NCI-H446 (cell line): ENCODE measurements at places on chromosomes 1 and 21.

- DNase-seq, result peak; percentile 10
Observed at GRCh38 chr1:111197598-111198284, 2.7 kb downstream of the DENND2D start.

GRCh38 chr1:247324204-247324787, 7.4 kb downstream of the ZNF496 start:
- no peak for DNase-seq

- DNase-seq, result no peak
Observed at GRCh38 chr1:2786329-2787162, 14.9 kb downstream of the TTC34 start.

DNA sequence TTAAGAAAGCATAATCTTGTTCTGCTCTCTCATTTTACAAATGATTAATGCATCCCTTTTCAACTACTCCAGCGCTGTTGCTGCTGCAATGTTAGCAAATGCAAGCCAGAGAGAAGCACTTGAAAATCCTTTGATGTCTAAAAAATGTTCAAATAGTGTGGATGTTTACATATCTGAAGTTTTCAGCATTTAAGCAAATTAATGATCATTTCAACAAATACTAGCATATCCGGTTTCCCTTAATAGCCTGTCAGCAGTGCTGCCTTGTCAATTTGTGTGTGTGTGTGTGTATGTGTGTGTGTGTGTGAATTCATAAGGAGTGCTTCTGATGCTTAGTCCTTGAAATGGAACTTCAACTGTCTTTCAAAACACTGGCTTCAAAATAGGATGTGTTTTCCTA, 48.1 kb upstream of the WNT2B start:
- DNase-seq, result no peak

DNA sequence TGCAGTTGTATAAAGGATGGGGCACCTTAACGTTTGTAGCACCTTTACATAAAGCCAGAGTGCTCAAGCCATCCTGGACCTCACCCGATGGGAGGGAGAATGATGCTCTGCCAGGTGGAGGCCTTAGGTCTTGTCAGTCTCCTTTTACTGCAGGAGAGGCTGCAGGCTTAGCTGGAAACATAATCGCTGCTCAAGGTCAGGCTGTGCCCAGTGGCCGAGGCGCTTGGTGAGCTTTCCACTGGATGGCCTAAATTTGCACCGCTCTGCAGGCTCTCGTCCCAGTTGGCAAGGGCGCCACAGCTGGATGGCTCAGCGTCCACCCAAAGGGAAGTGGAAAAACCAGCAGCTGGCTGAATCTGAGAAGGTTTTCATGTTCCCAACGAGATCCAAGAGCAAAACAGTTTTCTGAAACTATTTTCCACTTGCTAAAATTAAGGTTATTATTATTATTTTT, 438.9 kb downstream of the CAMTA1 start:
- DNase-seq, result no peak

DNA sequence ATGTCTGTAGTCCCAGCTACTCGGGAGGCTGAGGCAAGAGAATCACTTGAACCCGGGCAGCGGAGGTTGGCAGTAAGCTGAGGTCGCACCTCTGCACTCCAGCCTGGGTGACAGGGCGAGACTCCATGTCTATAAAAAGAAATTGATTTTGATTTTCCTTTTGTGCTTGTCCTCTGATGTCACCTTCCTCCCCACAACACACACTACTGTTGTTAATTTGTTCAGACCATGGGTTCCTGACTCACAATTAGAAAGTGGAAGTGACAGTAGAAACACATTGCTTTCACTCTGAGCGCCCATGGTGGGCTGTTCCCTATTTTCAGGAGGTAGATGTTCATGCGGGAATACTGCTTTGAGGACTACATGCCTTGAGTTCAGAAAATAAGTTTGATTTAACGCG, 165.5 kb upstream of the KCNJ6 start:
- no peak for DNase-seq

DNA sequence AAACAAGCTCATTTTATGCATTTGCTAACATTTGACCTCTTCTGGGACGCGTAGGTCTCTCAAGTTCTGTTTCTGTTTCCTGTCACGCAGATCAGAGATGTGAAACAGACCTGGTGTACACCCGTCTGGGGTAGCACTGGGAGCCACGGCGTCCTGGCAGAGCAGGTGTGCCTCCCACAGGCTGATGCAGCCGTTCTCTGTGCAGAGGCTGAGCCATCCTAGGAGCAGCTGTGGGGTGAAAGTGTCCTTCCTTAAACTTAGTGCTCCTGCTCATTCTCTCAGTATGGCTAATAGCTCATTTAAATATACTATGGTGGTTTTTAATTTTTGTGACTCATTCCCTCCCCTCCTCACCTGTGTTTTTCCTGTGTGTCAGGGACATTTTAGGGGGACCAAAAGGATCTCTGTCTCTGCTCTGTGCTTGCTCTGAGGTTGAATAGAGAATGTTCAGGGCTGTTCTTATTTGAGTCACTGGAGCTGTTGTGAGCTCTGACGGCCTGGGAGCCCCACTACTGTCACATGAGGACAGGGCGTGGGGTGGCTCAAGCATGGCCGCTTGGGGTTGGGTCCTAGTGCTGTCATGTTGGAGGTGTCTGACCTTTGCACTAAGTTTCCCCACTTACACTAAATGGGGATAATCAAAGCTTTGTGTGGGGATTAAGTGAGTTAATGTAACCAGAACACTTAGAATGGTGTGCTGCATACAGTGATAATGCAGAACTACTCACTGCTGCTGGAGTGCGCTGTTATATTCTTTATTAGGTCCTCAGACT, 43.0 kb downstream of the GALNT2 start:
- DNase-seq, result no peak

DNA sequence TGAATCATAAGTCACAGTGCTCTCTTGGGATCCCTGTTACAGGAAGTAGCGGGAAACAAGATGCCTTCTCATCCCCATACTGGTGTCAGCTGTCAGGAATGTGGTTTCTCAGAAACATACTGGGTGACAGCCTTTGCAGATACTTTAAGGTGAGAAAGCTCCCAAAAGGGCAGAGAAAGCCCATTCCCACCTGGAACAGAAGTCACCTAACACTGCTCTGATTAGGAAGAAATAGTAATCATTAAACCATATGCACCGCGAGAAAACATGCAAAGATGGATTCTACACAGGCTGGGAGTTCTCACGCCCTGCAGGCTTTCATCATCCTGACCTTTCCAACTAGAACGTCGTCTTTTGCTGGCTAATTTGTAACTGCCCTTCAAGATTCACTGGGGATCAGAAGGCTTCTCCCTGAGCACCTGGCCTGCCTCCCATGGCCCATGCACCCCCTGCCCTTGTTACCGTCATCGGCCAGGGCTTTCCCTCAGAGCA, 46.2 kb upstream of the SLC44A3 start:
- DNase-seq, result no peak

DNA sequence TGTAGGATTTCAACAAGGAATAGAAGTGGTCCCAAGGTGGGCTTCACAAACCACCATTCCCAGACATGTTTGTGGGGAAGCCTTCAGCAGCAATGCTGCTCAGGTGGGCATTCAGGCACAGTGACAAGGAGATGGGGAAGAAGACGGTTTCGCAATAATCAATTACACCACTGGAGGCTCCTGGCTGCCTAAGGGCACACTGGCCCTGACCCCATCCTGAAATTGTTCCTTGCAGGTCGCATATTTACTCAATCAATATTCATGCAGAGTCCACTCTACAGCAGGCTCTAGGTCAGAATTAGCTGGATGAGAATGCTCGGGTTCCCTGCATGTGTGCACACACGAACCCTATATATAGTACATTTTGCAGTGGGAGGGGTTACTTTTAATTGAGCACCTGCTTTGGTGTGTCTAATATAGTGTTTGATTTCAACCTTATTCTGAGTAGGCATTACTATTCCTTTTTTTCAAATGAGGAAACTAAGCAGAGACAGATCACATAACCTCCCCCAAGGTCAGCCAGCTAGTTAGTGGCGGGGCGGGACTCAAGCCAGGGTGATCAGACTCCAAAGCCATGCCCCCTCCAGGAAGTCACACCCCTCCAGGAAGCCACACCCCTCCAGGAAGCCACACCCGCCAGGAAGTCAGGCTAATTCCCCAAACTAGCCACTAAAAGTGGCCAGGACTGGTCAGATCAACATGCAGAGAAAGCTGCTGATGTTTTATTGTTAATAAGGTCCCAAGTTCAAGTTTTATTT, 106.5 kb downstream of the HLCS start:
- DNase-seq, result no peak

DNA sequence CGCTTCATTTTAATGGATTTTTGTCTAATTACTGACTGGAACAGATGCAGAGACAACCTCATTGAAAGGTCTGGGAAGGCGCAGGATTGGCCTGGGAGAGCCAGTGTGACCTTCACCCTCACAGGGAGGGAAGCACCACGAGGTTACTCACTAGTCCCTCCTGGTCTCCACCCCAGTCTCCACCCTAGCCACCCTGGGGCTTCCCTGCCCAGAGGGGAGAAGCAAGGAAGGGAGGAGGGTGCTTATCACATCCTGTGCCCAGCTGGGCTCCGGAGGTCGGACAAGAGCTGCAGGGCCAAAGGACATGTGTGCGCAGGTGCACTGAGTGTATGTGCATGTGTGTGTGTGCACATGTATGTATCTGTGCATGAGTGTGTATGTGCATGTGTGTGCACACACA, 220.1 kb upstream of the VAMP3 start:
- no peak for DNase-seq

GRCh38 chr1:227577500-227577899, 14.1 kb downstream of the ZNF678 start:
- DNase-seq, result no peak

DNA sequence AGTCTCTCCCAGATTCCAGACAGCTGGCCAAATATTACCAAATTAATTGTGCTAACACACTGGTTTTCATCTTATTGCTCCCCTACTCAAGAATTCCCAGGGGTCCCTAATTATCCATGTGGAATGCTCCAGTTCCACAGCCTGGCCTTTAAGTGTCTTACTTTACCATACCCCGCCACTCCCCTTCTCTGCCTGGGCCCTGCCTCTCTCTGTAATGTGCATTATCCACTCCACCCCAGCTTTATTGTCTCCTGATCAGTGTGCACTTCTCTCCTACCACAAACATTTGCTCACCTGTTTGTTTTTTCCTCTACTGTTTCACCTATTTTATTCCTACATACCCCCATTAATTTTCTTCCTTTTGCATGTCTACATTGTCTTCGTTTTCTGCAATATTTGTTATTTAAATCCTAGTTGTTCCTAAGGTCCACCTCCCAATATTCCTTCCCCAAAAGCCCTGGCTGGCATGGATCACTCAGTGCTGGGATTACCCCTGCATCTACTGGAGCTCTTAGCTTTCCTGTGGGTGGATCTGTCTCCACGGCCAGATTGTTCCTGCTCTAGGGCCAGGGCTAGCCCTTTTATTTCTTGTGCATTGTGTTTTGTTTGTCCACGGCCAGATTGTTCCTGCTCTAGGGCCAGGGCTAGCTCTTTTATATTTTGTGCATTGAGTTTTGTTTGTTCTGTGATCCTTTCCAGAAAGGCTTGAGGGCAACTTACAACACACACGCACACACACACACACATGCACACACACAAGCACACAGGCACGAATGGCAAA, 33.4 kb upstream of the ATP1B1 start:
- peak; percentile 34 for DNase-seq

GRCh38 chr1:35588197-35588910, 15.2 kb downstream of the TFAP2E start:
- no peak for DNase-seq

- no peak for DNase-seq
Observed at GRCh38 chr1:85427331-85427730, 37.6 kb downstream of the DDAH1 start.

- peak; percentile 61 for DNase-seq
Observed at GRCh38 chr1:244751271-244751895, 84.1 kb upstream of the COX20 start.

GRCh38 chr1:14598498-14599182, at the start of gene KAZN:
KAZN (plus strand) TSS chr1:14598685.
- no peak for DNase-seq

- peak; percentile 23 for DNase-seq
Observed at GRCh38 chr1:45769261-45769932, 18.9 kb upstream of the IPP start.

GRCh38 chr1:43799656-43800635, 92.6 kb downstream of the ST3GAL3 start:
- no peak for DNase-seq

DNA sequence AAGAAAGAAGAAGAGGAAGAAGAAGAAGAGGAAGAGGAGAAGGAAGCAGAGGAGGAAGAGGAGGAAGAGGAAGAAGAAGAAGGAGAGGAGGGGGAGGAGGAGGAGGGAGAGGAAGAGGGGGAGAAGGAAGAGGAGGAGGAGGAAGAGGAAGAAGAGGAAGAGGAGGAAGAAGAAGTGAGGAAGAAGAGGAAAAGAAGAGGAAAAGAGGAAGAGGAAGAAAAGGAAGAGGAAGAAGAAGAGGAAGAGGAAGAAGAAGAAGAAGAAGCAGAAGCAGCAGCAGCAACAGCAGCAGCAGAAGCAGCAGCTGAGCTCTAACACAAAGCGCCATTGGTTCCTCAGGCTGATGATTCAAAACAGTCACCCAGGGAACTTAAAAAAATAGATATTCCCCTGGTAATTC, 34.0 kb downstream of the DNAI4 start:
- no peak for DNase-seq

DNA sequence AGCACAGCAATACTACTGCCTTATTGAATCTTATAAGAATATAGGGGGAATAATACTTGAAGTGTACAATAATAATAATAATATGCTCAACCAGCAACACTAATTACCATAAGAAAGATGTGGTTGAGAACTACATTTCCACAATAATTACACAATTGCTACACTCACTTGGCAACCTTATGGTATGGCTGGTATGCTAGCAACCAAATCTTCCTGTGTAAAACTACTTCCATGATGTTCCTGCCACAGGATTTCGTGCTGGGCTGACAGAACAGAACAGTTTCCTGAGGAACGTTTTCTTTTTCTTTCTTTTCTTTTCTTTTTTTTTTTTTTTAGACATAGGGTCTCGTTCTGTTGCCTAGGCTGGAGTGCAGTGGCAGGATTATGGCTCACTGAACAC, 50.6 kb downstream of the KIF26B start:
- DNase-seq, result no peak

DNA sequence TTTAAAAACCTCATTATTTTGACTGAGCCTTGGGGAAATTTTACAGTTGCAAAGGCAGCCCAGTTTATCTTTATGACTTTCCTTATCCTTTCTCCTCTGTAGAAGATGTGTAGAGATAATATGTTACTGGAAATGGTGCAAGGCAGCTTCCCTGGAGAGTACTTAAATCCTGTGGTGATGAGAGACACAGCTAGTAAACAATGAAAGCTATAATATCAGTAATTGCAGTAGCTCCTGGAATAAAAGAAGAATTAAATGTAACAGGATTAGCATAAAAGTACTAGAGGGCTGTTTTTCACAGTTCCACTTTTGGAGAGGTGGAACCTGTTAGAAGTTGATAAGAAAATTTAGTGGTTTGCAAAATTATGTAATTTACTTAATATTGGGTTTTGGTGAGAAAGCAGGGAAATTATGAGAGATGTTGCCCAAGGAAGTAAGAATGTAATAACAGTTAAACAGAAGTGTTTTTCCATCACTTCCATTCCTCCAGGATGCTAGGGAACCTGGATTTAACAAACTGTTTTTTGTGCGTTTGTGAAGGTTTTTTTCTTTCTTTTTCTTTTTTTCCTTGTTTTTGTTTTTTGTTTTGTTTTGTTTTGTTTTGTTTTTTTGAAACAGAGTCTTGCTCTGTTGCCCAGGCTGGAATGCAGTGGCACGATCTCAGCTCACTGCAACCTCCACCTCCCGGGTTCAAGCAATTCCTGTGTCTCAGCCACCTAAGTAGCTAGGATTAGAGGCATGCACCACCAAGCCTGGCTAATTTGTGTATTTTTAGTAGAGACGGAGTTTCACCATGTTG, 15.7 kb upstream of the EDEM3 start:
- no peak for DNase-seq
